ENCODE measurements at places on chromosomes 7 and 10.

GRCh38 chr7:106592282-106593027 is 68.5 kb downstream of the CCDC71L start:
- DNase-seq = no peak

DNA sequence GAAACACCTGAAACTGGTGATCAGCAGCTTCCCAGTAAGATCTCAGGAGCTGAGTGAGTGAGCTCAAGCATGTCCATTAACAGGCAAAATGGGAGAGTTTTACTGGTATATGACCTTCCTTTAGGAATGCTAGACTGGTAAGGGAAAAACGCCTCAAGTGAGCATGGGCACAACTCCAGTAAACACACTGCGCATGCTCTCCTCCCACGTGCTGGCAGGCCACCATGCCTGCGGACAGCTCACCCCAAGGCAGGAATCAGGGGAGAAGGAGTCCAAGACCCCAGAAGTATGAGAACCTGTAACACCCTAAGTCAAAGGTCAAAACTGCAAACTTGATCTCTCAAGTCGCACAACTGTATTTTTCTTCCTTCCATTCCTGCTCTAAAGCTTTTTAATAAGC is 128.3 kb downstream of the CD36 start:
- no peak for DNase-seq

DNA sequence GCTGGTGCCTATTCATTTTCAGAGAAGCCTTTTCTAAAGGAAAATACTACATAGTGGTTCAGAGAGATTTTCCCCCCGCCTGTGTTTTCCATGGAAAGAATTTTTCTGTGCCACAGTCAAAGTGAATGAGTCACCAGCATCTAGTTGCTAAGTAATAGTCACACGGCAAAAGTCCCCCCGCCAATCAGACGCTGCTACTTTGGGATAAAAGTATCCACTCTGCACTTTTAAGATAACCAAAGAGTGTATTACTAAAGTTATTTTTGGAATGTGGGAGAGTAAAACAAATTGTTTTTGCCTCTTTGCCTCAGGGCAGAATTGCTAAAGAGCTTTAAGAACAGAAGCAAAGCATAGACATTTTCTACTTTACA is 23.5 kb downstream of the ABLIM1 start:
- DNase-seq = no peak

- no peak for DNase-seq
Observed at GRCh38 chr7:55144333-55145317, 125.8 kb downstream of the EGFR start.

DNA sequence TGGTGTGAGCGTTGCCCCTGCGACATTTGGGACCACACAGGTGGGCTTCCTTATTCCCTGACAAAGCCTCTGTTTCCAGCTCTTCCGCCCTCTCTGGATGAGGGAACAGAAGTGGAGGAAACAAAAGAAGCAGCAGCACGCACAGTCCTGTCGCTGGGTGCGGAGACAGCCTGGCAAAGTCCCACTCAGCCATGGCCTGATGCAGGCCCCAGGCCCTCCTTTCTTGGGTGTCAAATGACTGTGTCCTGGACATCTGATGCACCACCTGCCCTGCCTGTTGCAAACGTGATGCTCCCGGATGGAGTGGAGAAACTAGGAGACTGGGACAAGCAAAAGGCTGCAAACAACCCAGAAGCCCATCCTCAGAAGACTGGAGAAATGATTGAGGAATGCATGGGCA is 20.7 kb downstream of the ZMIZ2 start:
- no peak for DNase-seq

DNA sequence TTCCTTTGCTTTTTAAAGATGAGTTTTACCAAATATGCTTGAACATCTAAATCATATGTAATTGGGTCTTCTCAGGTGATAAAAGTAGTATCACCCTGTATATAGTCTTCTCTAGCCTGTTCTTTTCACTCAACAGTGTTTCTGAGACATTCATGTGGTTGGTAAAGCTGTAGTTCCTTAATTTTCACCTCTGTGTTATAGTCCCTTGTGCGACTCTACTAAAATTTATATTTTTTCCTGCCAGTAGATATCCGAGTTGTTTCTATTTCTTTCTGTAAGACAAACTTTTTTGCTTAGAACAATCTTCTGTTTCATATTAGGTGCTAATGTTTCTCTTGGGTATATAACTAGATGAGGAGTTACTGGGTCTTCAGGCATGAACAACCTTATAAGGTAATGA is 35.6 kb downstream of the SYPL1 start:
- DNase-seq = no peak

GRCh38 chr10:128180843-128181242 is 54.6 kb upstream of the MKI67 start:
- peak; percentile 61 for DNase-seq

DNA sequence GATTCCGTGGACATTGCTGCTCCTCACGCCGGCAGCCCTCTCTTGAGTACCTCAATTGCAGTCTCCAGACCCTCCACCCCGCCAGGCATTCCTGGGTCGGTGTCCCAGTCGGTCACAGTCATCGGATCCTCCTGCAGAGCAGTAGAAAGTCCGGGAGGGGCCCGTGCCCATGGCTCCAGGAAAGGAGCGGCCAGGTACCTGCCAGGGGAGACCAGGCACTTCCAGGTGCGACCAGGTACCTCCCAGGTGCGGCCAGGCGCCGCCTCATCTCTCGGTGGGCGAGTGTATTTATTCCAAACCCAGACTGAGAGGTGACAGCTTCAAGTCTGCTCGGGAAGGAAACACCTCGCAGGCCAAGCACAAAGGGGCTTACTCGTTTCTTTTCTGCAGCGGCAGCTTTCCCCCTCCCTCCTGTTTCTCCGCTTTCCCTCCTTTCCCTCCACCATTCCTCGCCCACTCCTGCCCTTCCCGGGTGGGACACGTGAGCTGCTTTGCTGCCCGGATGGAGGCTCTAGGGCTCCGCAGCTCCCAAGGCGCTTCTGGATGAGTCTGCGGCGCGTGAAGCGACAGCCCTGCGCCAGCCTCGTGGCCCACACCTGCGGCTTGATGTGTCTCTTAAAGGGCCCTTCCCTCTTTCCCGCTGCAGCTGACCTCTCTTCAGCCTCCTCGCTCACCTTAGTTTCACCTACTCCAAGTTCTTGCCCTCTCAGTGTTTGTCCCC is 39.4 kb upstream of the AGK start:
- DNase-seq = no peak

DNA sequence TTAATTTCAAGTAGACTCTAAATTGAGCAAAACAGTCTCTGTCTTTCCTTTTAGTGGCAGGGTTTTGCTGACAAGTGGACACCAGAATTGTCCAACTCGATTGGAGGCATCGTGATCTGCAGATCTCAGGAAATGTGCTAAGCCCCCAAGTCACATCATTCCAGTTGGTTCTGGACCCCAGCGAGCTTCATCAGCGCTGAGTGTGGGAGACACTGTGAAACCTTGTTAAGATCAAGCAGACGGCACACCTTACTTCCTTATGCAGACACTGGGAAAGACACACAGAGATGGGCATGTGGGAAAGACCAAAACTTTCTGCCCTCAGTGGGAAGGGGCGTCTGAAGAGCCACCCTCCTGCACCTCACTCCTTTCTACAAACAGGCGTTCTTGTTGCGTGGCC is 440.8 kb downstream of the GLRX3 start:
- DNase-seq = no peak

DNA sequence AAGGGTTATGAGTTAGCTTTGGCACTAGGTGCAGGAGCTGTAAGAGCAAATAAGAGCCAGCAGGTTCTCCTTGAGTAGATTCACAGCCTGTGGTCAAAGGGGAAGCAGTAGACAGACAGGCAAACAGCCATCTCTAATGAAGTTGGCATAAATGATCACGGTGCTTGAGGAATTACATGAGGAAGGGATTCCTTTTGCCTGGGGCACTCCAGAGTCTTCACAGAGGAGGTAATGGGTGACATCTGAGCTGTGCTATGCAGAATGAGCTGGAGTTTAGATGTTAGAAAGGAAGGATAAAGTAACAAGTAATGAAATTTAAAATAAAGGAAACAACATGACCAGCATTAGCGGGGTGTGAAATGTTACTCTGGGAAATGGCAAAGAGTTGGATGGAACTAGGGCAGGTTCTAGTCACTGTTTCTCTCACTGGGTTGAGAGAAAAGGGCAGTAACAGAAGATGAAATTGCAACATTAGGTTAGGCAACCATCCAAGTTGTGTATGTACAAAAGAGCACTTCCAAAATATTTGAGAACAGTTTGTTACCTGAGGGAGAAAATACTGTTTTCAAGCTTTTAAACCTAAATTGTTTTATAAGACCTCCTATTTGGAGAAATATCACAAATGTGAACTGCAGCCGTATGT is 613.8 kb downstream of the PHTF2 start:
- DNase-seq = no peak

GRCh38 chr7:67484244-67484751 is 487.7 kb downstream of the TYW1 start:
- DNase-seq = no peak

GRCh38 chr10:72328045-72328828 is 26.5 kb downstream of the DNAJB12 start:
- DNase-seq = peak; percentile 53

DNA sequence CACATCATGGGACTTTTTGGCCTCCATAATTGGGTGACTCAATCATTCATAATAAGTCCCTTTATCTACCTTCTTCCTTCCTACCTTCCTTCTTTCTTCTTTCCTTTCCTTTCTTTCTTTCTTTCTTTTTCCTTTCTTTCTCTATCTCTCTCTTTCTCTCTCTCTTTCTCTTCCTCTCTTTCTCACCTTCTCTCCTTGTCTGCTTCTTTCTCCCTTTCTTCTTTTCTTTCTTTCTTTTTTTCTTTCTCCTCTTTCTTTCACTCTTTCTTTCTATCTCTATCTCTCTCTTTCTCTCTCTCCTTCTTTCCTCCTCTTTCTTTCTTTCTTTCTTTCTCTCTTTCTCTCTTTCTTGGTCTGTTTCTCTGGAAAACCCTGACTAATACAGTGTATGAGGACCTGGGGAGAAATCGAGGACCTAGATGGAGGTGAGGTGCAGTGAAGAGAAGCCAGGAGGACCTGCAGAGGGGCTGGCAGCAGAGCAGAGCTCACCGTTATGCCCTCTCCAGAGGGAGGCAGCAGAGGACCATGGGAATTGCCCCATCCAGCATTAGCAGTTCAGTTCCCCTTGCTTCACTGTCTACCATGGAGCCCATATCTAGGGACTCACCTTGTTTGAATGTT is 52.7 kb upstream of the BTRC start:
- no peak for DNase-seq

DNA sequence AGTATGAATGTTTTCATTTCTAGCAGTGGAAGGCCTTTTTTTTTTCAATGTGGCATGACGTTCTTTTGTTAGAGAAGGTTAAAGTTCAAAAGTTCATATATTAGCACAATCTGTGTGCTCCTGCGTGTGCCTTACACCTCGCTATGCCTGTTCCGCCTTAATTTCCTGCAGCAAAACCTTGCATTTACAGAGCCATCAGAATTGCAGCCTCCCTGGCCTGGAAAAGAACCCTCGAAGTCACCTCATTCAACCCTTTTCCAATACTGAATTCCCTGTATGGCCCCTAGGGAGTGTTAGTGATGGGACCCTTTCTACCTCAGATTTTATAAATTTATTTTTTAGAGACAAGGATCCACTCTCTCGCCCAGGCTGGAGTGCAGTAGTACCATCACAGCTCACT is 103.5 kb upstream of the ZNF438 start:
- DNase-seq = no peak

DNA sequence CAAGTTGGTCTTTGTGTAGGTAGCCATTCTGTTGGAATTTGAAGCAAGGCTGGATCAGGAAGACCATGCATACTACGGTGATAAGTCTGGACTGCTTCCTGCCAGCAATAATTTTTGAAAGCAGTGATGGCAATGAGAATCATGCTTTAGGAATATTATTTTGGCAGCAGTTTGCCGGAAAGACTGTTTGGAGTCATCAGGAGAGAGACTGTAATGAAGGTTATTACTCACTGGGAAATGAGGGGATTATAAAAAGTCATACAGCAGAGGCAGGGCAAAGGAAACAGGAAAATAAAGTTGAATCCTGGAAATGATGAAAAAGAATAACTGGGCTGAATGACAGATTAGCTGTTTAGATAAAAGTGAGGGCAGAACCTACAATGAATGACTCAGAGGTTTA is 1136.8 kb upstream of the AUTS2 start:
- DNase-seq = no peak

GRCh38 chr7:98807068-98808048 is 62.5 kb downstream of the TMEM130 start:
- DNase-seq = no peak

DNA sequence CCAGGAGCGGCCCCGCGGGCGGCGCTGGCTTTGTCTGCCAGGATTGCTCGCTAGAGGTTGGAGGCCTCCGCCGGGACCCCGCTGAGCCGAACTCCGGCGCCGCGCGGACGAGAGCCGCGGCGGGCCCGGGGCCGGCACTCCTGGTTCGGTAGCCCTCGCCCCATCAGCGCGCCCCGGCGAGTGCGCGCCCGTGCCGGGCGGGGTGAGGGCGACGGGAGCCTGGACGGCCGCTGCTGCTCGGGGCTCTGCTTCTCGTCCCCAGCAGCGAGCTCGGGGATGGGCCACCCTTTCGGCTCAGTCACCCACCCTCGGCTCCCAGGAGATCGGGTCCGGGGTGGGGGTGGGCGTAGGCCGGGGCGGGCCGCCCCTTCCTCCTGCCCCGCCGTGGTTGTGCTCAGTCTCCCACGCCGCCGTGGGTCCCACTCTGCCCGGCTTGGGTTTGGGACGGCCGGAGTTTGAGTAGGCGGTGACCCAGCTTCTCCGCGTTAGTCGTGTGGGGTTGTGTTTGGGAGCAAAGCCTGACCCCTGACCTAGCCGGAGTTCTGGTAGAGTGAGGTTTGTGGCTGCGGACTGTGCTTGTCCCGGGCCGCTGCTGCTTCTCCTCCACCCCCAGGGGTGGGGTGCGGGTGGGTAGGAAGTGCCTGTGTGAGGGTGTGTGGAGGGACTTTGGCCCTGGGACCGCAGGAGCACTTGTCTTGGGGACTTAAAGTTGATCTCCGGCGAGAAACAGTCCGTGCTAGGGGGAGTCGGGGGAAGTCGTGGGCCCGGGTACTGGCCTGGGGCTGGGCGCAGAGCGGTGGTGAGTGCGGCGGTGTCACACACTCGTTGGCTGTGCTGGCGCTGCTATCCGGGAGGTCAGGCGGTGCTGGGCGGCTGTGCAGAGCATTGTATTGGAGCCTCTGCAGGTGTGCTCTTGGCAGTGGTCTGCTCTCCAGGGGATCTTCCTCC is 677 bp downstream of the TSPAN14 start:
- DNase-seq = peak; percentile 47

DNA sequence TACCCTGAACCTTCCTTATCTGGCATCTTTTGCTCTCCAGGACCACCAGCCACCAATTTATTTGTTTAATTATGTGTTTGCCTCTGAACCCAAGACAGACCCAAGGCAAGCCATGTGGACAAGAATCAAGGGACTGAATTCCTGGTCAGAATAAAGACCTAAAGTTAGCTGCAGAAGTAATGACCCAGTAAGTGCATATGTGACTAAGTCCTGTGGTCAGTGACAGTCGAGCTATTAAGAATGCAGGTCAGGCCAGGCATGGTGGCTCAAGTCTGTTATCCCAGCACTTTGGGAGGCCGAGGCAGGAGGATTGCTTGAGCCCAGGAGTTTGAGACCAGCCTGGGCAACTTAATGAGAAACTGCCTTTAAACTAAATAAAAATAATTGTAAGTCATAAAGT is 139.4 kb downstream of the CCDC71L start:
- no peak for DNase-seq

GRCh38 chr10:124537166-124537725 is 75.6 kb downstream of the LHPP start:
- DNase-seq = no peak

- DNase-seq = peak; percentile 34
Observed at GRCh38 chr10:80530251-80530650, 7.5 kb upstream of the SH2D4B start.

- DNase-seq = no peak
Observed at GRCh38 chr7:27108390-27109127, 6.1 kb upstream of the HOXA2 start.
